ENCODE measurements at places on chromosomes 1 and 21.

DNA sequence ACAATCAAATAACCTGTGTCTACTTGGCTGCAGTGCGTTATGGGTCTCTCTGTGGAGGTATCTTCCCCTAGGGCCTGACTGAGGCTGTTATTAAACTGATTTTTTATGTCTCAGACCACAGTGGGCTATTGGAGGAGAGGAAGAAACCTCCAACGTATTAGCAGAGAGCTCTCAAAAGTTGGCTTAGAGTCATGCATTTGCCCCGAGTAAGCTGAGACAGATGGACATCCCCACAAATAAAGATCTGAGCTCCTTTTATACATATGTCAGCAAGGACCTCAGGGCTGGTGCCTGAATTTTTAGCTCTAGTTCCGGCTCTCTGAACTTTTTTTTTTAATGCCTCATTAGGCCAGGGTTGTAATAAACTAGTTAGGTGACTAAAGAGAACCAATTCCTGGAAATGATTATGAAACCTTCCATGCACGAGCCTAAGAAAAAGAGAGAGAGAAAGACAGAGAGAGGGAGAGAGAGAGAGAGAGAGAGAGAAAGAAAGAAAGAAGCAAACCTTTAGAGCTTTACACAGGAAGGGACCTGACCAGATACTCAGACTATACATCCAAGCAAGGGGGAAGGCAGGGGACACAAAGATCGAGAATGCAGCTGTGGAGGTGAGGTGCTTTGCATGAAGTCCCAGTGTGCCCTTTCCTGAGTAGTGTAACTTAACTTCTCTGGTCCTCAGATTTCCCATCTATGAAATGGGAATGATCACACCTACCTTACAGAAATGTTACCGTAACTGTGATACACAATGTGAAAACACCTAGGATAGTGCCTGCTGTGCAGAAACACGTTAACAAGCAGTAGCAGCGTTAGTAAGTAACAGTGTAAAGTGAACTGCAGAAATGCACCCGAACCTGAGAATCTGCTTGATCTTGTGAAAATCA is 8.4 kb upstream of the PIGR start:
- no peak overlapping the region for H3K27ac ChIP-seq
- DNase-seq = no peak
- no peaks in the 10 kb centered on the region for H3K36me3 ChIP-seq
- no peaks in the 10 kb centered on the region for H3K27me3 ChIP-seq
- H3K4me3 ChIP-seq = no peak overlapping the region

DNA sequence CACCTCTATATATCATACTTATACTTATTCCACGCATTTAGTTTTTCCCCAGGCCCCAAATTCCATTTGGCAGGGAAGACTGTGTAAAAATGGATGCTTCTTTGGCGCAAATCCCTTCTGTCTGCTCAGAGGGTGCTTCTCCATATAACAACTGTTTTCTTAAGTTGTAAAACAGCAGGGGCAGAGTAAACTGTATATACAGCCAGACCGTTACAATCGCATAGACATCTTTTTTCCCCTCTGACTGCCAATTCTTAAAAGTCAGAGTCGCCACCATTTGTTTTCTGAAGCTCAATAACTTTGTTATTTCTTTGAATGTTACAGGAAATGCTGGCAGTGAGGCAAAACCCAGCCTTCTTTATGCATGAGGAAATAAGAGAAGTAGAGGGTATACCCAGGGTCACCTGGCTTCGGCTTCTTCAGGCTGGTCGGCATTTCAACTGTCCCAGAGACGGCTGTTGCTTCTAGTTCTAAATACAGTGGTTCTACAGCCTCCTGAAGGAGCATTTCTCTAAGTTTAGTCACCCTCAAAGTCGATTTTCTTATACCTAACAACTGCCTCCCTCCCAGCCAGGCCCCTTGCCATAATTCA is 188.4 kb downstream of the CLIC6 start:
- H3K4me3 ChIP-seq = no peak overlapping the region
- H3K27me3 ChIP-seq = no peaks in the 10 kb centered on the region
- H3K36me3 ChIP-seq = no peaks in the 10 kb centered on the region
- no peak overlapping the region for H3K27ac ChIP-seq

GRCh38 chr1:214282630-214283242 is 1.8 kb downstream of the SMYD2 start:
- no peak for DNase-seq
- no peaks in the 10 kb centered on the region for H3K27me3 ChIP-seq
- H3K4me3 ChIP-seq = no peak overlapping the region
- peaks cover 10% of the 10 kb centered on the region for H3K4me1 ChIP-seq
- no peak overlapping the region for H3K27ac ChIP-seq

GRCh38 chr1:236261033-236261432 is 20.7 kb downstream of the ERO1B start:
- no peak overlapping the region for H3K27ac ChIP-seq
- DNase-seq = no peak
- no peaks in the 10 kb centered on the region for H3K4me1 ChIP-seq
- H3K27me3 ChIP-seq = no peaks in the 10 kb centered on the region

- no peak overlapping the region for H3K4me3 ChIP-seq
- DNase-seq = no peak
- H3K27me3 ChIP-seq = no peaks in the 10 kb centered on the region
- H3K4me1 ChIP-seq = no peaks in the 10 kb centered on the region
- no peaks in the 10 kb centered on the region for H3K36me3 ChIP-seq
These were observed 14.3 kb downstream of the WDR64 start for GRCh38 chr1:241666419-241666818.

- H3K4me3 ChIP-seq = no peak overlapping the region
- no peaks in the 10 kb centered on the region for H3K36me3 ChIP-seq
- H3K4me1 ChIP-seq = no peaks in the 10 kb centered on the region
- DNase-seq = no peak
- peaks cover 15% of the 10 kb centered on the region for H3K27me3 ChIP-seq
- no peak overlapping the region for H3K27ac ChIP-seq
These were observed 27.8 kb upstream of the STUM start for GRCh38 chr1:226520640-226521355.

GRCh38 chr1:220272047-220272840 is at the start of gene RAB3GAP2:
Gene RAB3GAP2, minus strand, starts transcription at chr1:220272453. Its CDS starts 116 bp downstream, at chr1:220272337.
- peak within 1 kb of the TSS; percentile 99 for H3K4me3 ChIP-seq
- H3K4me1 ChIP-seq = no peaks in the 10 kb centered on the region
- peak within 1 kb of the TSS; percentile 91 for H3K27ac ChIP-seq
- H3K36me3 ChIP-seq = no peaks in the 10 kb centered on the region
- peak; percentile 96 for DNase-seq

GRCh38 chr1:227792216-227793078 is 23.0 kb upstream of the PRSS38 start:
- H3K36me3 ChIP-seq = no peaks in the 10 kb centered on the region
- no peak overlapping the region for H3K27ac ChIP-seq
- no peak overlapping the region for H3K4me3 ChIP-seq
- peaks cover 12% of the 10 kb centered on the region for H3K4me1 ChIP-seq

- H3K36me3 ChIP-seq = no peaks in the 10 kb centered on the region
- H3K27me3 ChIP-seq = no peaks in the 10 kb centered on the region
- peak overlapping the region; percentile 13 for H3K4me3 ChIP-seq
- H3K27ac ChIP-seq = no peak overlapping the region
These were observed 14.4 kb downstream of the FHAD1 start for GRCh38 chr1:15261155-15262002.

DNA sequence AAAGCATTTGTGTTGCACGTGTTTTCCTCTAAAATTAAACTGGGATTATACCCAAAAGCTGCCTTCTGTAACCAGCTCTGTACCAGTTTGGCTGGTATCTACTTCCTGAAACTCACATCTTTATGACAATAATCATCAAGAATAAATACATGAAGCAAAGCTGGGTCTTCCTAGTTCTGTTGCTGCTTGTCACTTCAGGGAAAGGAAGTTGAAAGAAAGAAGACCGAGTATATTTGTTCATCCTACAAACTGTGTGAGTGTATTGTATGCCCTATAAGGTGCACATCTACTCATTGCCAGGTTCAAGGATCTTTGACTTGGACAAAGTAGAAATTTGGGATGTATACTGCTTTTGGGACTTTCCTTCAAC is 29.1 kb upstream of the IFNGR2 start:
- H3K27ac ChIP-seq = no peak overlapping the region
- H3K4me3 ChIP-seq = no peak overlapping the region
- no peak for DNase-seq
- H3K36me3 ChIP-seq = no peaks in the 10 kb centered on the region
- H3K4me1 ChIP-seq = no peaks in the 10 kb centered on the region

DNA sequence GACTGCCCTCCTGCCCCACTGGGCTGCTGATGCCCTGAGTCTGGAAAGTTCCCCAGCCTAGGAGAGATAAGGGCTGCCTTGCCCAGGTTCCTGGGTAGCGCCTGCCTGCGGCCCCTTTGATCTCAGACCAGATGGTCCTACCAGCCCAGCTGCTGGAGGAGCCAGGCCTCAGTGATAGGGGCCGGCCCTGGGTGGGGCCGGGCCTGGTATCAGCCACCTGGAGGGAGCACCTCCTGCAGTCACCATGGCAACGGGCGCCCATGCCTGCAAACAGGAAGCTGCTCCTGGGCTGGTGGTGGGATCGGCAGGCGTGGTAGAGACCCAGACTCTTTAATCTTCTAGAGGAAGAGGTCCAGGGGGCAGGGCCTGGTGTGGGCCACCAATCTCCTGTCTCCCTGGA is 119.7 kb upstream of the WNT4 start:
- no peaks in the 10 kb centered on the region for H3K36me3 ChIP-seq
- H3K4me1 ChIP-seq = no peaks in the 10 kb centered on the region
- no peak for DNase-seq
- H3K27ac ChIP-seq = no peak overlapping the region
- H3K4me3 ChIP-seq = no peak overlapping the region

DNA sequence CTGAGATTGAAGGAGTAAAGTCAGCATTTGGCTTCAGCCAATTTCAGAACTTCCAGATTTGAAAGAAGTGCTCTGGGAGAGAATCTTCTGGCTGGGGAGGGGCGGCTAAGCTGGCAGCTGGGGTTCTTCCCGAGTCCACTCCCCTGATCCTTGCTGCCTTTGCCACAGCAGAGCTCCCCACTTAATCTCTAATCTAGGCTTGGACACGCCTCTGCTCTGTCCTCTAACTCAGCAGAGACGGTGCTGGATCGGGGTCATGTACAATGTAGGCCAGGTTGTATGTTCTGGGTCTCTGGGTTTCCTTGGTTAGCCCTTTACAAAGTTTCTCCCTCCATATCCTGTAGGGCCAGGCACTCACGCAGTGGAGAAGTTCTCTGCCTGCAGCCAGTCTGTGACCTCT is 10.1 kb upstream of the GSTM3 start:
- H3K27me3 ChIP-seq = peaks cover 2% of the 10 kb centered on the region
- no peaks in the 10 kb centered on the region for H3K36me3 ChIP-seq
- H3K27ac ChIP-seq = no peak overlapping the region
- no peaks in the 10 kb centered on the region for H3K4me1 ChIP-seq
- DNase-seq = no peak

- H3K36me3 ChIP-seq = no peaks in the 10 kb centered on the region
- H3K4me1 ChIP-seq = no peaks in the 10 kb centered on the region
- no peak for DNase-seq
- H3K27me3 ChIP-seq = no peaks in the 10 kb centered on the region
- no peak overlapping the region for H3K27ac ChIP-seq
- H3K4me3 ChIP-seq = no peak overlapping the region
These were observed 149.5 kb downstream of the NPHP4 start for GRCh38 chr1:5842679-5843078.

- H3K4me3 ChIP-seq = no peak overlapping the region
- no peak for DNase-seq
- H3K27me3 ChIP-seq = no peaks in the 10 kb centered on the region
- H3K27ac ChIP-seq = peak overlapping the region; percentile 59
- no peaks in the 10 kb centered on the region for H3K4me1 ChIP-seq
These were observed 59.5 kb upstream of the C1orf105 start for GRCh38 chr1:172360985-172361384.

GRCh38 chr1:143660354-143660941 is 311.3 kb downstream of the FAM72C start:
- DNase-seq = no peak
- peaks cover 13% of the 10 kb centered on the region for H3K27me3 ChIP-seq
- no peak overlapping the region for H3K4me3 ChIP-seq

All from tibial artery (tissue), 4 donors.